ENCODE measurements at places on chromosomes 4 and X.

- DNase-seq: no peak
These were observed 1.2 kb downstream of the CTPS2 start for GRCh38 chrX:16711219-16711811.

GRCh38 chr4:61446941-61447340 is 246.8 kb downstream of the ADGRL3 start:
- DNase-seq: no peak

- DNase-seq: no peak
These were observed 83.0 kb upstream of the ALG13 start for GRCh38 chrX:111597967-111598366.

DNA sequence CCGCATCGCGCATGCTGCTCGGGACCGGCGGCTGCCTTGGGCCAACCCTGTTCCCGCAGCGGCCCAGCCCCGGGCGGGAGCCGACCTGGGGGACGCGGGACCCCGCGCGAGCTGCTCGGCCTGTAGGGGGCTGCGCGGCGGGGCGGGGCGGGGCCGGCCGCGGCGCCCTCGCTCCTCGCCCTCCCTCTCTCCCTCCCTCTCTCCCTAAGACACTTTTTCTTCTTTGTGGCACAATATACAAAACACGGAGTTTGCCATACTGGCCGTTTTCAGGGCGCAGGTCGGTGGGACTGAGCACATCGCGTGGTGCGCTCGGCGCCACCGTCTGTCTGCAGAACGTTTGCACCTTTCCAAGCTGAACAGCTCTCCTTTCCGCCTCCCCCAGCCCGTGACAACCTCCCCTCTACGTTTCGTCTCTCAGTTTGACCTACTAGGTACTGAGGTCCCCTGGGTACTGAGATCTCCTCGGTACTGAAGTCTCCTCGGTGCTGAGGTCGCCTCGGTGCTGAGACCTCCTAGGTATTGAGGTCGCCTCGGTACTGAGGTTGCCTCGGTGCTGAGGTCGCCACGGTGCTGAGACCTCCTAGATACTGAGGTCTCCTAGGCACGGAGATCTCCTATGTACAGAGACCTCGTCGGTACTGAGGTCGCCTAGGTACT is 261.1 kb upstream of the PLCXD1 start:
- DNase-seq: peak; percentile 8

DNA sequence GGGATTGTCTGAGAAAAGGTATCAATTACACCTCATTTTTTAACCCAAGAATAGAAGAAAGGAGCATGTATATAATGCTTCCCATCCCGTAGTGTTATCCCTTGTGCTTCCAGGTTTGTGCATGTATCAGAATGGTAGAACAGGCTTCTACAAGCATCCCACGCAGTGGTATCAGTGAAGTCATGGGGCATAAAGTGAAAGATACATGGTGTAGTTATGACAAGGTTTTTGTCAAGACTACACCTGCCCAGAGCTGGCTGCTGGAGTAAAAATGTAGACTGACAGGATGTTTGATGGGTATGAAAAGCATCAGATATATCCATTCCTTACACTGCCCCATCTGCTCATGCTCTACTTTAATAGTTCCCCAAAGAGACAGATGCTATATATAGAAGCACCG is 9.5 kb downstream of the TLR1 start:
- no peak for DNase-seq

GRCh38 chr4:150004481-150004880 is 73.8 kb upstream of the DCLK2 start:
- no peak for DNase-seq

DNA sequence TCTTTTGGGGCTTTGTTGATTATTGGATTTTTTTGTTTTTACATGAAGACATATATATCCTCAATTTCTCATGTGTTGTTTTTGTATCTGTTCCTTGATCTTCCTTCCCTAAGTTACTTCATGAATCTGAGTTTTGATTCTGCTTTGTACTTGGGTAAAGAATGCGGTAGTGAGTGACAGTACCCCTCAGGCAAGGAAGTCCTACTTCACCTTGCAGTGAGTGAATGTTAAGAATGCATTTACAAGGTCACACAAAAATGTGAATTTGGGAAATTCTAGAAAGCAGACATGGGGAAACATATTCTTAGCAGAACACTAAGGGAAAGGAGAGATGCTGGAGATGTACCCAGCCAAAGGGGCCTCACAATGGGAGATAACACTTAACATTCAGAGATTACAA is 373.1 kb upstream of the LCORL start:
- DNase-seq: no peak

GRCh38 chr4:4603067-4603466 is 61.2 kb upstream of the STX18 start:
- no peak for DNase-seq

- DNase-seq: no peak
These were observed 53.1 kb downstream of the RASGEF1B start for GRCh38 chr4:81418572-81418971.

- DNase-seq: no peak
These were observed 212.8 kb upstream of the GYPA start for GRCh38 chr4:144353292-144353691.

GRCh38 chrX:73615022-73615421 is 52.0 kb downstream of the CHIC1 start:
- DNase-seq: no peak
